ENCODE measurements at places on chromosomes 4 and X.

DNA sequence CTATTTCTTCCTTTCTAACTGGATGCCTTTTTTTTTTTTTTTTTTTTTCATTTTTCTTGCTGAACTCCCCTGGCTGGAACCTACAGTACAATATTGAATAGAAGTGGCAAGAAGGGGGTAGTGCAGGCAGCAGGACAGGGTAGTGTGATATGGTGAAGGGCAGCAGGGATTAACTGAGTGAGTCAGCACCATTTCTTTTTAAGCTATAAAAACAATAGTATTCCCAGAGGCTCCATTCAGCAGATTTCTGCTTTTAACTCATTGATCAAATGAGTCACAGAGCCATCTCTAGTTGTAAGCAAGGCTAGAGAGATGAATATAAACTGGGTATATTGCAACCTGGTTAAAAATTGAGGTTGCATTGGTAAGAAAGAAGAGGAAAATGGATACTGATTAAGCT is 53.6 kb upstream of the SETD7 start:
- no peak for DNase-seq

DNA sequence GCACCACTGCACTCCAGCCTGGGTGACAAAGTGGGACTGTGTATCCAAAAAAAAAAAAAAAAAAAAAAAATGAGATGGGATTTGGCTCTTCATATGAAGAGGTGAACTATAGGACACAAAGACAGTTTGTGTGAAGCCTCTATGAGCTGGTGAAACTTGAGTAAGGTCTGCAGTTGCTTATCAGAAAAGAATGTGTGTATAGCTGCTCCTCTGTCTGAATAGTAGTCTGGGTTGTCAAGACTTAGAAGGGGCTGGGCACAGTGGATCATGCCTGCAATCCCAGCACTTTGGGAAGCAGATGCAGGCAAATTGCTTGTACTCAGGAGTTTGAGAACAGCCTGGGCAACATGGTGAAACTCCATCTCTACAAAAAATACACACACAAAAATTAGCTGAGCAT is 82.8 kb downstream of the ARSF start:
- DNase-seq: no peak

DNA sequence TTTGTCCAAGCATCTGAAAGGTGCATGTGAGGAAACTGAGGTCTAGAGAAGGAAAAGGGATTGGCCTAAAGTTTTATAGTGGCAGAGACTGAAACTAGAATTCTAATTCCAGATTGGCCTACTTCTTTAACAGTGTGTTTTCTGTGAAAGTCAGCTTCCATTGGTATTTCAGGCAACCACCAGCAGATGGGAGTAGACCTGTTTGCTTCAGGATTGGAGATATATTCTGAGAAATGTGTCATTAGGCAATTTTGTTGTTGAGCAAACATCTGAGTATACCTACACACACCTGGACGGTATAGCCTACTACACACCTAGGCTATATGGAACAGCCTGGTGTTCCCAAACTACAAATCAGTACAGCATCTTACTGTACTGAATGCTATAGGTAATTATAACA is 207.3 kb upstream of the RADX start:
- DNase-seq: no peak

GRCh38 chr4:185920691-185921260 is 108.8 kb upstream of the SORBS2 start:
- no peak for DNase-seq

DNA sequence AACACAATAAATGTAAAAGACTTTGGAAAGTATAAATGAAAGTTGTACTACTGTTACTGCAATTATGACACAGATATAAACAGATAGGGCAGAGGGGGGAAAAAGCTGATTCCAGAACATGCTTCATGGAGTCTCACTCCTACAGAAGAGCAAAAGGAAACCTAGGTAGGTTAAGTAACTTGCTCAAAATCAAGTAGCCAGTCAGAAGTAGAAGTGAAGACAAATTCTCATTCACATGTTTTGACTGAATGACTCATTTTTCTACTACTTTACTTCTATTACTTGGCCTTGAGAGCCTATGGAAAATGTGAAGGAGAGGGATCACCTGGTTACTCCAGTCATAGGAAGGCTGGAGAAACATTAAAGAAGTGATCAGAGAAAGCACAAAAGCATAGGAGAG is 23.6 kb upstream of the RASGEF1B start:
- no peak for DNase-seq

DNA sequence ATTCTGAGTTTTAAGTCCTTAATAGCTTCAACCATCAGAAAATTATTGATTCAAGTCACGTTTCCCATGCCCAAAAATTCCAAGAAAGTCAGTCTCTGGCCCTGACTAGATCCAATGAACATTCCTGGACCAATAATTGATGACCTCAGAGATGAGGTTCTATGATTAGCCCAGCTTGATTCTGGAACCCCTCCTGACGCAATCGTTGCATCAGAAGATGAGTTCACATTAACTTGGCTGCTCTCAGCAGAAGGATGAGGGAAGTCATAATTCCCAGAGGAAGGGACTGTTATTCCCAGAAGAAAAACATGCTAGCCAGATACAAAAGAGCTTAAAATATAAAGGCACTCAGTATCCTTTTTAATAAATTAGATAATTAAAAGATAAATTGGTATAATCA is 34.3 kb upstream of the CPEB2 start:
- no peak for DNase-seq

DNA sequence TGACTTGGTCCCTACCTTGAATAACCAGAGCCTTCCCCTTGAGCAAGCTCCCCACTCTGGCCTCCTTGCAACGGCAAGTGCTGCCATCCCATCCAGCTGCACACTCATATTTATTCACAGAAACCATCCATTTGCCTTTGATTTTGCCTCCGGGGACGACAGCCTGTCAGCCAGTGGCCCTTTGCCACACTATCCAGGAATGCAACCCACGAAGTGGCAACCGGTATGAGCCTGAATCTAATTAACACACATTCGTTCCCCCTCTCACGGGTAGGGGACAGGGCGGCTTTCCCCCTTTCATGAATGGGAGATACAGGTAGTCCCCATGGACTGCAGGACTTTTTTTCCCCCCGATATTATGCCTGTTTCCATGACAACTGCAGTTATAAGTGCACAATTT is 15.5 kb downstream of the CRMP1 start:
- DNase-seq: no peak

DNA sequence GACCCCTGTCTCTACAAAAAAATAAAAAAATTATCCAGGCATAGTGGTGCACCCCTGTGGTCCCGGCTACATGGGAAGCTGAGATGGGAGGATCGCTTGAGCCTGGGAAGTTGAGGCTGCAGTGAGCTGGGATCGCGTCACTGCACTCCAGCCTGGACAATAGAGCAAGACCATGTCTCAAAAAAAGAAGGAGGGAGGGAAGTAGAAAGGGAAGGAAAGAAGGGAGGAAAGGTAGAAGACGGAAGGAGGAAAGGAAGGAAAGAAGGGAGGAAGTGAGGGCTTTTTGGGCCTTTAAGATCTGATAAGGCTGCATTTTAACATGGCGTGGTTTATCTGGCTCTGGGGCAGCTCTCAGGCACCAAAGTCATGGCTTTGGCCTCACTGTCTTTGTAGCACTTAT is 10.4 kb downstream of the PDK3 start:
- DNase-seq: no peak

- DNase-seq: no peak
These were observed 454.3 kb downstream of the ARAP2 start for GRCh38 chr4:35789899-35790574.

GRCh38 chr4:173281406-173282255 is 52.5 kb downstream of the HMGB2 start:
- no peak for DNase-seq

DNA sequence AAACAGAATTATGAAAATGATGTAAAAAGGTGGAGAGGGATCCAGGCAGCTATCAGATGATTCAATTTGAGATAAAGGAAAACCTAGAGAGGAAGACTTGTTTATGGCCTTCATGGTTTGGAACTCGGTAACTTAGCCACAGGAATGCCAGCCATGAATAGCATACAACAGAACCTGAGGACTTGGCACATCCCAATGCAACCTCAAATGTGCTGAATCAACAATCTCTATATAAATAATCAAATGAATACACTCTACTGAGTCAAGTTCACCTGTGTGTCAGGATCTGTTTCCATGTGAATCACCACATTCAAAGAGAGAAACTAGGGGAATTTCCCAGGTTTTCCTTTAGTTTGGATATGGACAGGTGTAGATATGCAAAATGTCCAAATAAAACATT is 86.9 kb downstream of the MBNL3 start:
- no peak for DNase-seq

DNA sequence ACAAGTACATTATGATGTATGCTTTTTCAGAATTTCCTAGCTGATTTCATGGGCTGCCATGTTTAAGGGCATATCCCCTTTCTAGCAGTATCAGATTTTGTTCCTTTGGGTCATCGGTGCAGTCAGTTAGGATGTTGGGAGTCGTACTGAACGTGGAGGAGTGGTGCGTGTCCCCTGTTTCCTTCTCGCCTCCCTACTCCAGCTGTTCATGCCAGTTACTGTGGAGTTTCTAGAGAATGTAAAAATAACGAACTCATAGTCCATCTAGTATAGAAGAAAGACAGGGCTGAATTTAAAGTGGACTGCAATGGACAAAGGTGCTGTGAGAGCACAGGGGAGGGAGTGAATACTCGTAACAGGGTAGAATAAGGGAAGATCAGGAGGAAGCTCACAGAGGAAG is 111.3 kb downstream of the CEP135 start:
- DNase-seq: no peak

GRCh38 chr4:23770011-23770410 is 119.8 kb downstream of the PPARGC1A start:
- DNase-seq: no peak

- DNase-seq: no peak
These were observed 32.3 kb downstream of the STX18 start for GRCh38 chr4:4509521-4509920.

- DNase-seq: peak; percentile 86
These were observed 31.1 kb downstream of the TACC3 start for GRCh38 chr4:1752284-1753041.

GRCh38 chrX:47933946-47934345 is 69.8 kb downstream of the ZNF182 start:
- no peak for DNase-seq

GRCh38 chr4:113682730-113683537 is 78.6 kb downstream of the CAMK2D start:
- DNase-seq: no peak

- no peak for DNase-seq
These were observed 223.2 kb downstream of the PRDM5 start for GRCh38 chr4:120699354-120699753.

DNA sequence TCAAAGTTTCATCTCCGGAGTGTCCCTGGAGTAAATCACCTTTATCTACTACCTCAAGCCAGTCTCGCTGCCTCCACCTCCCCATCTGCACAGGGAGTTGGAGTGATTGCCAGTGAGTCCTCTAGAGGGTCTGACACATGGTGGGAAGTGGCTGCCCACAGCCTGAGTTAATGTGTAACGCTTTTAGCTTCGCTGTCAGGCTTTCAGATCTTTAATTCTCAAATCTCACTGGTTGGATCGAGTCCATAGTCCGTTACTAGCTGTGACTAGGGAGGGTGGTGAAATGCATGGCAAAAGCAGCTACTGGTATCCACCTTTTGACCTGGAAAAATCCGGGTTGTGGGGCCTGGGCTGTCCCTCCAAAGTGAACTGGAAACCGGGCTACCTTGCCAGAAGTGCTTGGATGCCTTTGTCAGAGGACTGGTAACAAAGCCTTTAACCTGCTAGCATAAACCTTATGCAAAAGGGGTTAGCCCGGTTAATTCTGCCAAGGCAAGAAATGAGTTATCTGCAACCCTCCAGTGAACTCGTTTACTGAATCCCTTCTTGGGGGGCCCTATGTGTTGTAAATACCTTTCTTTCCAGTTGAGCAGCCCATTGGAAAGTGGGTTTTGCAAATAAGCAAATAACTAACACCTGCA is 5.1 kb upstream of the WDR1 start:
- no peak for DNase-seq

- DNase-seq: no peak
These were observed 25.6 kb upstream of the SORBS2 start for GRCh38 chr4:185837415-185838103.

GRCh38 chrX:150438165-150438564 is 75.0 kb downstream of the MAMLD1 start:
- DNase-seq: no peak

- no peak for DNase-seq
These were observed 33.1 kb upstream of the RBPJ start for GRCh38 chr4:26287756-26288155.

GRCh38 chr4:64777286-64777685 is 368.0 kb upstream of the TECRL start:
- DNase-seq: no peak

GRCh38 chr4:167652267-167652666 is 418.0 kb upstream of the SPOCK3 start:
- no peak for DNase-seq

DNA sequence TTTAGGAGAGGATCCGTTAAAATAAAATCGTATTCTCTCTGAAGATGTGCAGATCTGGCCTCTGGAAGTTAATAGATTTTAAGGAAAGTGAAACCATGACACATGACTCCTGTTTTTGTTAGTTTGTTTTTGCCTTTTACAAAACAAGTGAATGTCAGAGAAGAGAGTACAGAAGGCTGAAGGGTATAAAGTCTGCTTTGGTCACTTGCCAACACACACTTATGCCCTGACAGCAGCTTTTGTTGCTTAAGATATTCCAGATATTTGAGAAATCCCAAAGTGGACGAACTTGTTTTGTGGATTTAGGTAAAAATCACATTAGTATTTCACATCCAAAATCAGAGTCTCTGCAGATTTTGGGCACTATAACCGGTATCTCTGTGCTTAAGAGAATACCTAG is 192.4 kb upstream of the RASGEF1B start:
- DNase-seq: no peak

GRCh38 chrX:2498781-2499302 is 1.9 kb downstream of the DHRSX start:
- no peak for DNase-seq

- DNase-seq: no peak
These were observed 72.0 kb downstream of the LDB2 start for GRCh38 chr4:16826406-16826910.

GRCh38 chr4:76738086-76738931 is 159.6 kb downstream of the SOWAHB start:
- peak; percentile 71 for DNase-seq

GRCh38 chr4:92447255-92447905 is 143.6 kb downstream of the GRID2 start:
- no peak for DNase-seq

GRCh38 chr4:78369679-78370078 is 181.9 kb upstream of the ANXA3 start:
- DNase-seq: no peak

- no peak for DNase-seq
These were observed 3.0 kb upstream of the SLC25A6 start for GRCh38 chrX:1394731-1395501.

DNA sequence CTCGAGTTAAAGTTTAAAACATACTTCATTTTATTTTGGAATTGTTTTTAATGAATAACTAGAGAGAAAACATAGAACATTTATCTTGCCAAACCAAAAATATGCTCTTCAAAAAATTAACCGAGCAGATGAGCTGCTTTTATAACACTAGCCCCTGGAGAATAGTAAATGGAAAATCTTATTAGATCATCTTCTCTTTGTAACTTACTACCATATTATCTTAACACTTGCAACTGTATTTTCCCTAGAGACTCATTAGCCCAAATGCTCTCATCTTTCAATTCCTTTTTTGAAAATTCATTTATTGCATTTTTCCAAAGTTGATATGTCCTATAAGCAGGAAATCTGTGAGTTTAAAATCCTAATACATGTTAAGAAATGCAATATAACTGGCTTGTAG is 143.3 kb downstream of the CAMK2D start:
- DNase-seq: no peak
